T-helper 9 cell (primary cell): ENCODE measurements at places on chromosomes 7 and 10.

- no peak for DNase-seq
These were observed 161.2 kb downstream of the JCAD start for GRCh38 chr10:29897999-29898716.

- no peak for DNase-seq
These were observed 104.3 kb downstream of the TCERG1L start for GRCh38 chr10:131207176-131207575.

DNA sequence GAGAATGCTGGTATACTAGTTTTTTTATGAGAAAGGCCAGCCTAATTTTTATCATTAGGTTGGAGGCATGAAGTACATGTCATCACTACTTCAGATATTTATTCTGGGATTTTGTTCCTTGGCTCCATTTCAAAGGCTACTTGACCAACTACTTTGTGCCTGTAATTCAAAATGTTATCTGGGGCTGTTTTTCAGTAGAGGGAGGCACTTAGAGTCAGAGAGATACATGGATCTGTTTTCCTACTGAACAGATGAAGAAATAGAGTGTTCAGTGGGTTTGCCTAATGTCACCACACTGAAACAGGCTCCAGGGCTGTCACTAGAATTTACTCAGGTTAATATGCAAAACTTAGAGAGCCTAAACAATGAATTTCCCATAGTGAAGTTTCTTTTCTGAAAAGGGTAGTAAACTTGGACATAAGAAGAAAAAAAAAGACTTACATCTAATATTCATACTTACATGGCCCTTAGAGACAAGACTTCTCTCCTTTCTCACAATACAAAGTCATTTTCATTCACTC is 127.3 kb upstream of the ITGB1 start:
- DNase-seq, result no peak

GRCh38 chr10:22294694-22295093 is 21.5 kb upstream of the COMMD3 start:
- DNase-seq, result no peak

DNA sequence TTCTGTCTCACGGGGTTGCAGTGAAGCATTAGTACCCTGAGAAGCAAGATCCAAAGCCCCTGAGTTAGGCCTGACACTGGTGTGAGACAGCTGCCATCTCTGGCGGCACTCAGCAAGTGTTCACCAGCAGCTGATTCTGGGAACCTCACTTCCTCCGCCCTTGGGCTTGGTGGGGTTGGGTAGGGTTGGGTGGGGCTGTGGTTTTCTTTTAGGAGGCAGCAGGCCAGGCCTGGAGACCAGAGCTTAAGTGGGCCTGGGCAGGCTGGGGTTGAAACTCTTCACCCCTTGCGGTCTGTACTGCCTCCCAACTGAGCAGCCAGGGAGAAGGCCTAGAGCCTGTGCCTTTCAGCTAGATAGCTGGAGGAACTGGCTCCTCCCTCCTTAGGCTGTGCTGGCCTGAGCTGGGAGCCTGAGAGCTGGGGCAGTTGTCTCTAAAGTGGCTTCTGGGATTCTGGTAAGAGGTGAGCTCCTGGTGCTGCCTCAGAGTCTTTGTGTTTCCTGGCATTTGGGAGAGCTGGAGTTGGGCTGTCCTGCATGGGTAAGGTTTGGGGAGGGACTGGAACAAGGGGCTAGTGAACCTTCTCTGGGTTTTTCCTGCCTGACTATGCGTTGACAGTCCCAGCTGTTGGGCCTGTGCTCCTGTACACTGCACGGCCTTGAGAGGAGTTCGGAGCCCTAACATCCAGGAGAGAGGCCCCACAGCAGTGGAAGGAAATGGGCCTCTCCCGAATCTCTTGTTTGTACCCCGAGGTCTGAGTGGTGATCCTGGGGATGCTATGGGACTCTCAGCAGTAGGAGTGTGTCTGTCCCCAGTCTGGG is 5.1 kb downstream of the TSPAN14 start:
- DNase-seq, result peak; percentile 48

DNA sequence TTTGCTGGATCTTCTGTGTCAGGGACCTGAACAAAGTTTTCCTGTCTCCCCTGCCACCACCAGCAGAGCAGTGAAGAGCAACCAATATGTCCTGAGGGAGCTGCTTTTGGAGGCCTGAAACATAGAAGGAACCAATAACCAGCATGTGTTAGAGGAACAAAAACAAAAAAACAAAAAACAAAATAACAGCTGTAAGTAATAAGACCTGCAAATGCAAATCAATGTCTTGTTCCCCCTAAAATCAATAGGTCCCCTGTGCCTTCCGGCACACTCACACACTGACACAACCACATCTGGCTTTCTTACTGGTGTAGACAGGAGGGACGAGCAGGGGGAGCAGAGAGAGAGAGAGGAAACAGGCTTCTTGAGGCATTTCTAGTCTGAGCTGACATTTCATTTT is 94.1 kb downstream of the NRG3 start:
- no peak for DNase-seq

GRCh38 chr7:142172932-142173331 is 61.4 kb downstream of the MGAM2 start:
- no peak for DNase-seq

- no peak for DNase-seq
These were observed 78.7 kb downstream of the EMX2 start for GRCh38 chr10:117621196-117621595.

DNA sequence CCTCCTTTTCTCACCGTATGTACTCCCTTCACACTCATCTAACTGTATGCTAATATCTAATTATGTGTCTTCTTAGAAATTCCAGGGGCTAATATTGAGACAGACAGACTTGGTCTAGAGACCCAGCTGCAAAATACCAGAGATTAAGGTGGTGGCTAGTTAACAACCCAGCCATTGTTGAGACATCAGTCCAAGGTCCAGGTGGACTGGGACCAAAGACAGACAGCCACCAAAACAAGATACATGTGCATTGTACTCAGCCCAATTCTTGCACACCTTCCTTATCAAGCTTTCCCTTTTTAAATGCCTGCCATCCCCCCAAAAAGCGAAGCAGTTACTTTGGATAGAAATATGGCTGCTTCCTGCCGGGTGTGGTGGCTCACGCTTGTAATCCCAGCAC is 43.3 kb upstream of the LRRN3 start:
- no peak for DNase-seq

GRCh38 chr7:105454921-105455320 is 66.2 kb upstream of the SRPK2 start:
- no peak for DNase-seq

GRCh38 chr10:52228556-52228955 is 85.5 kb upstream of the DKK1 start:
- no peak for DNase-seq

DNA sequence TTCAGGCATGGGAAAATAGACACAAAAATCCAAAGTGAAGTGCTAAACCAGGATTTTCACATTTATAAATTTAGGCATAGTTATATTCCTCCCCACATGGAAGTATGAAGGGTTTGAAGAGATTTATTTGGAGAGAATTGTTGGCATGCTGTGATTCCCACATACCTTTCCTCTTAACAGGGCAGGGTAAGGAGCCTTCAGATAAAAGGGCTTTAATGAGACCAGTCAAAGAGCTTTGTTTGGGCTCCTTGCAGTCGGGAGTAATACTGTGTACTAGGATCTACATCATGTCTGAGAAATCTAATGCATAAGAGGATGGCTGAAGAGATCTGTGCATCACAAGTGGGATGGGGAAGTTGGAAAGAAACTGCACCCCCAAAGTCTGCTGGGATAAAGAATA is 140.8 kb upstream of the PTN start:
- DNase-seq, result no peak

DNA sequence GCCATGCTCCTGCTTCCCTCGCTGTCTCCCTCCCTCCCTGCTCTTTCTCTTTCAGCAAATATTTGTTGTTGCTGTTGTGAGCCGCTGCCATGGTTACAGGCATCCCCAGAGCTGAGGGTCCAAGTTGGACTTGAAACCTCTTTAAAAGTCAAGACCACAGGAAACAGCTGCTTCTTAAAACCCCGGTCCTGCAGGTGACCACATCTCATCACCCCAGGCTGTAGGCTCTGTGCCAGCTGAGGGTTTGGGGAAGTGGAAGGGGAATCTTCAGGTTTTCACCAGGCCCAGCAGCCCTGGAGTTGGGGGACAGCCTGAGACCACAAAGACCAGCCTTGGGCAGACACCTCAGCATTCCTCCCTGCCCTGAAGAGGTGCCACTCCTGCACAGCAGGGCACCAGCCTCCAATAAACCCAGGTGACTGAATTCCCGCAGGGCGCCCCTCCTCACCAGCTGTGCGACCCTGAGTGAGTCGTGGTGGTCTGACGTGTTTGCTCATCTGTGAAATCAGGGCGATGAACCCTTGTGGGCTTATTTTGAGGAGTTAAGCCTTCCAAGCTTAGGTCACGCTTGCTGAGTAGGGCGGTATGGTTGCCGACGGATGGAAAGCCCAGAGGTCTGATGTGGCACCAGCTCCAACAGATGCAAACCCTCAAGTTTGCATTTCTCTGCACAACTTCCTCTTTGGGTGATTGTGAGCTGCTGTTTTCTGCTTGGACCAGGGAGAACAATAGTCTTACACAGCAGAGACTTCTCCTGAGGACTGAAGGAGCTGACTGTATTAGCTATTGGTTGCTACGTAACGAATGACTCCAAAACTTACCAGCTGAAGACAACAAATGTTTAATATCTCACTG is 24.8 kb downstream of the NPTX2 start:
- DNase-seq, result no peak

- DNase-seq, result no peak
These were observed 82.8 kb upstream of the PPP2R2D start for GRCh38 chr10:131817866-131818509.

- DNase-seq, result no peak
These were observed 327.9 kb downstream of the ACTR3B start for GRCh38 chr7:153087498-153087897.

GRCh38 chr10:16943295-16944285 is 126.4 kb upstream of the RSU1 start:
- DNase-seq, result no peak

DNA sequence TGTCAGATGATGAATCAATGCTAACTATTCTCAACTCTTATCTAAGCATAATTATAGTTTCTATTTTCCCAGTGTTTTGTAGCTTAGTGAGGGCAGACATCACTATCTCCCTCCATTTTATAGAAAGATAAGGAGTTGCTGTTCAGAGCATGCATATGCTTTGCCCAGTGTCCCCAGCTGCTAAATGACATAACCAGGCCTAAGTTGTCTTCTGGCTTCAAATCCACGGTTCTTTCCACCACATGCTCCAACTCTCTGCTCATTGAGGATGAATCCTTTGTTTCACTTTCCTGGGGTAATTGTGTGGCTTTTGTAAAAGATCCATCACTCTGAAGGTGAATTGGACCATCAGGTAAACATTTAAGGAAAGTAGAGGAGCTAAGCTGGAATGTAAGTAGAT is 134.0 kb downstream of the SNX10 start:
- no peak for DNase-seq

DNA sequence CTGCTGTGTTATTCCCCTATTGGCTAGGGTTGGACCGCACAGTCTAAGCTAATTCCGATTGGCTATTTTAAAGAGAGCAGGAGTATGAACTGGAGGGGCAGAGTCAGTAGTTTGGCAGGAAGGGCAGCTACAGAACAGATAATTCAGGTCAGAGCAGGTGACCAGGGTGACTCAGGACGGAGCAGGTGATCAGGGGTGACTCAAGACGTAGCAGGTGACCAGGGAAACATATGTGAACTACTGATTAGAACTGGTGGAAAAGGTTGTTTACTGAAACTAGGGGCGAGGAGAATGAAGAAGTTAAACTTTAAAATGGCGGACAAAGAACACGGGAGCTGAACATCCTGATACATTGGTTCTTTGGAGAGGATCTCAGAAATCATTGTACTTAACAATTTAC is 102.3 kb downstream of the CCDC7 start:
- DNase-seq, result no peak

DNA sequence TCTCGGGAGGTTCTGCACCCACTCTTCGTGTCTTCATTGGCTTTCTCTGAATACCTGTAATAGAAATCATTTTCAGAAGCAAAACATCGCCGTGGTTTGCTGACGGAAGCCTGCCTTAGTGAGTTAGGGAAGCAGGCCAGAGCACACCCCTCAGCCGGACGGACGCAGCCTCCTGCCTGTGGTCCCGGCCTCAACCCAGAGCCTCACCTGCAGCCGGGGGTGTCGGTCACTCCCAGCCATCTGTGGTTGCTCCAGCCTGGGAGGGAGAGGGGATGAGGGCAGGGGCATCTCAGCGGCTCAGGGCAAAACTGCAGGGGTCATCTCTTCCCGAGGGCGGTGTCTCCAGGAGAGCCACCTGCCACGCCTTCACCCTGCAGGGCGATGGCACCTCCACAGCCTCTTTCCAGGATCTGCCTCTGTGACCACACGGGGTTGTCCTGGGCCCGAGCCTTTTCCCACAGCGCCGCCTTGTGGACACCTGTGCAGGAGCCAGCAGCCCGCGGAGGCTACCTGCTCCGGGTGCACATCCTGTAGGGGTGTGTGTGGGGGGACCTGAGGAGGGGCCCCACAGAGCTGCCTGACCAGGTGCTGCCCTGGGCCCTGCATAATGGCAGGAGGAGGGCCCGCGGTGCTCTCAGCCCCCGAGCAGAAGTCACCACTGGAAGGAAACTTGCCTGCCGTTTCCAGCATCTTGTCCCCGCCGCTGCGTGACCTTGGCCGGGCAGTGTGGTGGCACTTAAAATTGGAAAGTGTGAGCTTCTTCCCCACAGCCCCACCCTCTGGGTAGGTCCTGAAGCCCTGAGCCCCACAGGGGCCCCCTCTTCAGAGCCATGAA is 21.6 kb upstream of the AP5Z1 start:
- peak; percentile 92 for DNase-seq

- DNase-seq, result no peak
These were observed 705.6 kb upstream of the PHF14 start for GRCh38 chr7:10268034-10268433.

GRCh38 chr10:106559442-106559841 is 605.1 kb downstream of the SORCS1 start:
- DNase-seq, result no peak

DNA sequence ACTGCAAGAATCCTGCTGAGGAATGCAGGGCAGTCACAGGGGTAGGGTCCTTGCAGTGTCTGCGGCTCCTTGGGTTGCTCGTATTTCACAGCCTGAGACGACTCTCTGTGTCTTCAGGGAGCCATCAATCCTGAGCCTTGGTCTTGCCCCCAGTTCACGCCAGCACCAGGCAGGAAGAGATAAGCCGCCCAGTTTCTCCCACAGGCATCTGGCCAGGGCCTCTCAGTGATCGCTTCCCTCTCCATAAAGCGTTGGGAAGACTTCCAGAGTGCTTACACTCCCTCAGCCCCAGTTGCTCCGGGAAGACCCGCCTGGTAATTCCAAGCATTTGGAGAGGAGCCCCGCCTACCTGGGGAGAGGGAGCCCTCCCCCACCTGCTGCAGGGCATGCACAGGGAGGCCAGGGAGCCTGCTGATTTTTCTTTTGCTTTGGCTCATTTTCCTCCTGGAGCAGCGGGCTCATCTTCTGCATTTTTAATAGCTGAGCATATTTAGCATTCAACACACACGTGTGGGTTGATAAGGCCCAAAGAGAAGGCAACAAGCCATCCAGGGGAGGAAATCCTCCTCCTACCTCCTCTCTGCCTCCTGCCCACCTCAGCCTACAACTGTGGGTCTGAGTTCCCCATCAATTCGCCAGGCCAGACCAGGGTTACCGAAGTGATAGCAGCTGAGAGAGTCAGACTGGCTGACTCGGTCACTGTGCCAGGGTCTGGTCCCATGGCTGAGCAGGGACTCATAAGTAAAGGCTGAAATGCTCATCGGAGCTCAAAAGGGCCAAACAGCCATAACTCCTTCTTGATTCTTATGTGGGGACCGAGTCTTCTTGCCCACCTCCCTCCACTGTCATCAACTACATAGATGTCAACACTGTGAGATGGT is 74.4 kb upstream of the EFCAB10 start:
- DNase-seq, result no peak
